ENCODE measurements at places on chromosomes 7 and 10.

DNA sequence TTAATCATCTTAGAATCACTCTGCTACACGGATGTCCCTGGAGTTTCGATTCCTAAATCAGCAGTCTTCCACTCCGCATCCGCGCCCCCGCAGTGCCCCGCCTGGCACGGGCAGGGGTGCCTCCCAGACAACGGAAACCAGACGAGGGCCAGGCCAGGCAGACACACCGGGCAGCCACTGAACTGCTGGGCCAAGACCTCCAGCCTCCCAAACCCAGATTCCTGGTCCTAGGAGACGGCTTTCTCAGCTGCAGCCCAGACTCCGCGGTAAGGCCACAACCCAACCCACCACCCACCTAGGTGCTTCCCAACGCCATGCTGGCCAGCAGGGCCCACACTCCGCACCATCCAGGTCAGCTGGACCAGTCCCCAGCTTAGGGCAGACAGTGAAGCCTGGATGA lies 33.2 kb downstream of the MAD1L1 start:
- no peak for DNase-seq

DNA sequence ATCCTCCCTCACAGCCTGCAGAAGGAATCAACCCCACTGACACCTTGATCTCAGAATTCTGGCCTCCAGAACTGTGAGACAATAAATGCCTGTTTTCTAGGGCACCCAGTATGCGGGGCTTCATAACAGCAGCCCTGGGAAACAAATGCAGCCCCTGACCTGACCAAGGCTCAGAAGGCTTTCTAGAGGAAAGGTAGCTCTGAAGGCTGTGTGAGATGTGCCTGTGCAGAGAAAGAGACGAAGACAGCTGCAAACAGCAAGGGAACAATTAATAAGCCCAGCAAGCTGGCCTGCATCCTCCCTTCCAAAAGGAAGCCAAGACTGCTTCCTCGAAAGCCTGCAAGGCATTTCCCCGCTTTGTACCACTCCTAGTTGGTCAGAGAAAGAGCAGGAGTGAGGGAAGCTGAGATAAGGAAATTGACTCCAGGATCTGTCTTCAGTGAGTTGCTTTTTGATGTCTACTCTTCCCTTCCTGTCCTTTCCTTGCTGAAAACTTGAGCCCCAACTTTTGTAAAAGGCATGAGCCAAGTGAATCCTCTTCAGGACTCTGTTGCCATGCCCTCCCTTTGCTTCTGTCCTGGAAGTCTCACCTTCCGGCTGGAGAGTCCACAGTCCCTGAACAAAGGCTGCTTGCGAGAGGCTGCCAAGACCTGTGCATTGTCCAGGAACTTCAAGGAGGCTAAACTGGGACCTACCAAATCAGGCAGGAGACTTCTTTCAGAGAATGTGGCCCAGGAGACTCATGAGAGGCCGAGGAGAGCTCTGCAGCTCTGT lies 71.2 kb upstream of the ARID5B start:
- DNase-seq, result no peak

- no peak for DNase-seq
Measured at GRCh38 chr7:29480451-29480850, 83.2 kb upstream of the PRR15 start.

GRCh38 chr10:26242706-26243350 lies 26.3 kb downstream of the GAD2 start:
- DNase-seq, result no peak

GRCh38 chr7:131781-132482 lies 60.4 kb upstream of the FAM20C start:
- no peak for DNase-seq

All from stimulated activated CD4-positive, alpha-beta T cell treated with anti-CD3 and anti-CD28 coated beads, Interleukin-2, amount 100 ng/mL, for 24 hours (primary cell).